ENCODE measurements at places on chromosomes 11 and 22.

DNA sequence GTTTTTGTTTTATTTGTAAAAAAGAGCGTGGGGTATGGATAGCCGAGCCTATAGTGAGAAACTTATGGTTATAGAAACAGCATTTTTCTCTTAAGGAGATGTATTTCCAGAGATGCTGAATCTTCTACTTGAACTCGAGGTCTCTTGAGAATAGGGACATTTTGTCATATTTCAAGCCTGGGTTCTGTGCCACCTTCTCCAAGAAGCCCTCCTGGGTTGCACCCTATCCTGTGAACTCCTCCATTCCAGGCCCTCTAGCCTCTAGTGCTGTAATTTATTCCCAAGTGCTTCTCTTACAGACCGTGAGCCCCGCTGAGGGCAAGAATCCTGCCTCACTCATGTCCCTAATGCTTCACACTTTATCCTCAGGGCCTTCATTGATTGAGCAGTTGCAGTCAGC lies 108.6 kb downstream of the KIAA1671 start:
- DNase-seq = no peak

- DNase-seq = no peak
Measured at GRCh38 chr11:77125191-77125590, 2.9 kb upstream of the MYO7A start.

GRCh38 chr11:3188496-3189195 lies 23.5 kb upstream of the OSBPL5 start:
- DNase-seq = no peak

GRCh38 chr11:46711303-46711702 lies 7.7 kb upstream of the F2 start:
- peak; percentile 68 for DNase-seq

DNA sequence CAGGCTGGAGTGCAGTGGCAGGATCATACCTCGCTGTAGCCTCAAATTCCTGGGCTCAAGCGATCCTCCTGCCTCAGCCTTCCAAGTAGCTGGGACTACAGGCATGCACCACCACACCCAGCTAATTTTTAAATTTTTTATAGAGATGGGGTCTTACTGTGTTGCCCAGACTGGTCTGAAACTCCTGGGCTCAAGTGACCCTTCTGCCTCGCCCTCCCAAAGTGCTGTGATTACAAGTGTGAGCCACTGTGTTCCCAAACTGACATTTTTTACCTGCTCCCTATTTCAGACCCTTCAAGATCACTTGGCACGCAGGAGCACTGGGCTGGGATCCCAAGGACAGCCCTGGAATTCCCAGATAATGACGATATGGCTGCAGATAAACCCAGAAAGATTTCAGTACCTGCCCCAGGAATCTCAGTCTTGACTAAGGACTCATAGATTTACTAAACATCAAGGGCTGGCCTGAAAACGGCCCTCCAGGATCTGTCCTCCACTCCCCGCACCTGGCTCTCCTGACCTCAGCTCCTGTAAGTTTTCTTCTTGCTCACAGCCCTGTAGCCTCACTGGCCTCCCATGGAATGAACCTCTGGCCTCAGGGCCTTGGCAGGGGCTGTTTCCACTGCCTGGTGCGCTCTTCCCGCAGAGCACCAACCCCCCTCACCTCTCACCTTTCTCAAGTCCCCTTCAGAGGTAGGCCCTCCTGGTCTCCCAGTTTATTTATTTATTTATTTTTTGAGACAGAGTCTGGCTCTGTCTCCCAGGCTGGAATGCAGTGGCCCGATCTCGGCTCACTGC lies 3.6 kb upstream of the CSNK1E start:
- no peak for DNase-seq

DNA sequence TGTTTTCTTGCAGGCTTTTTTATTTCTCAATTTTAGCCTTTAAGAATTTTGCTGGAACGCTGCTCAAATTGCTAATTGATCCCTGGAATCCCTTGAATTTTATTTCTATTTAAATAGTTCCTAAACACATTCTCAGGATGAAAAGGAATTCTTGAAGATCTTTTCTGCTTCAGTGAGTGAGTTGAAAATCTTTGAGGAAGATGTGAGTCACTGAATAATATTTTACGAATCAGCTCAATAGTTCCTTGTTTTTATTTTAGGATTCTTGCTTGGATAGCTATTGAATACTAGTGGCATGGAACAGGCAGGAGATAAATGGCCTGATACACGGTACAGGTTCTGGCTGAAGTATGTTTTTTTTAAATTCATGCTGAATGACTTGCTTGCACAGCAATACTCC lies 194.6 kb upstream of the CCDC90B start:
- no peak for DNase-seq

DNA sequence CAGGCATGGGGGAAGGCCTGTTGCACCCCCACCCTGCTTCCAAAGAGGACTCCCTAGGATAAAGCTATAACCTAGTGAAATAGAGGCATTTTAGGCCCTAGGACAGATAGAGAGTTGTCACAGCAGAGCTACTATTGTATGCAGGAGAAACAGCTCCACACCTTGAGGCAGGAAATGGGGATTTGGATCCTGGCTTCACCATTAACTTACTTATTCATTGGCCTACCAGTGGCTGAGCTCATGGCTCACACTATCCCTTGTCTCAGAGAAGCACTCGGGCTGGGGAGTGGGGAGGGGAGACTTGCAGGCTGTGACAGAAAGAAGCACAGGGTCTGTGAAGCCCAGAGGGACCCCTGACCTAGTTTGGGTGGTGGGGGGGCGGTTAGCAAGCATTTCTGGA lies 999 bp upstream of the PDE2A start:
- DNase-seq = no peak

DNA sequence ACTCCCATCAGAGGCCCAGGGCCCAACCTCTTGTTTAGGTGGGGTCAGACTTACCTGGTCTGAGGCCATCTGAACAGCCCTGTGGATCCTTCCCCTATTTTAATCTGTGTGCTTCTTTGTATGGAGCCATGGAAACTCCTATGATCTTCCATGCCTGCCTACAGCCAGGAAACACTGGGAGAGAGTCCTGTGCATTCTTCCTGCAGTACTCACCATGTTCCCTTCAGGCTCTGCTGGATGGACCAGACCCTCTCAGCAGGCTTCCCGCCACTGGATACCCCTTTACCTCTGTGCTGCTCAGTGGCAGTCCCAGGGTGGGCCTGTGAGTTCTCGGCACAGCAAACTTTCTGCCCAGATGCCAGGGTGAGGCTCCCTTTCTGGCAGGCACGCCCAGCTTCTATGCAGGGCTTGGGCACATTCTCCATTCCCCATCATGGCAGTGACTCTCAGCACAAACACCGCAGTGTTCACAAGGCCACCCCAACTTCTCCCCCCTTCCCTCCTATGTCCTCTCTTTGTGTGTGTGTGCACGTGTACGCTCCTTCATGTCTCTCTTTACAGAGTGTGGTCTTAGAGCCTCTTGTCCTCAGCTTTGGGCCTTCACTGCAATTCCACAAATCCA lies 34.8 kb downstream of the NEU3 start:
- peak; percentile 11 for DNase-seq

DNA sequence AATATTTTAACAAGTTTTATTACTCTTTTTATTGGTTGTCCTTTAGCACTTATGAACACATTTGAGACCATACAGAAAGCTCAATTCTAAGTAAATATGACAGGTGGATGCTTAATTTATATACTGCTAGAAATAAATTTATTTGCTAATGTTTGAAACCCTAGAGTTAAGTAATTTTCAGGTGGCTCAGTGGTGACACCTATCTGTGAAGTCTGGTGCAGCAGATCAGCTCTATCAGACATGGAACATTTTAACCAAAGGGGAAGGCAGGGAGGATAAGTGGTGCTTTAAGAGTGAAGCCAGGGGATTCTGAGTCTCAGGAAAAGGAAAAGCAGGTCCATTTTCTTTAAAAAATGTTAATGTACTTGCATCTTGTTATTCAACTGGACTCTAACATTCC lies 175.8 kb downstream of the DSCAML1 start:
- DNase-seq = peak; percentile 18

Measured in EH (cell line).